Activated T-cell treated with anti-CD3 and anti-CD28 coated beads for 1 hour (primary cell): ENCODE measurements at places on chromosomes 5 and 9.
A peak's percentile ranks its signal among the peaks of the same experiment; 100 is the strongest.

DNA sequence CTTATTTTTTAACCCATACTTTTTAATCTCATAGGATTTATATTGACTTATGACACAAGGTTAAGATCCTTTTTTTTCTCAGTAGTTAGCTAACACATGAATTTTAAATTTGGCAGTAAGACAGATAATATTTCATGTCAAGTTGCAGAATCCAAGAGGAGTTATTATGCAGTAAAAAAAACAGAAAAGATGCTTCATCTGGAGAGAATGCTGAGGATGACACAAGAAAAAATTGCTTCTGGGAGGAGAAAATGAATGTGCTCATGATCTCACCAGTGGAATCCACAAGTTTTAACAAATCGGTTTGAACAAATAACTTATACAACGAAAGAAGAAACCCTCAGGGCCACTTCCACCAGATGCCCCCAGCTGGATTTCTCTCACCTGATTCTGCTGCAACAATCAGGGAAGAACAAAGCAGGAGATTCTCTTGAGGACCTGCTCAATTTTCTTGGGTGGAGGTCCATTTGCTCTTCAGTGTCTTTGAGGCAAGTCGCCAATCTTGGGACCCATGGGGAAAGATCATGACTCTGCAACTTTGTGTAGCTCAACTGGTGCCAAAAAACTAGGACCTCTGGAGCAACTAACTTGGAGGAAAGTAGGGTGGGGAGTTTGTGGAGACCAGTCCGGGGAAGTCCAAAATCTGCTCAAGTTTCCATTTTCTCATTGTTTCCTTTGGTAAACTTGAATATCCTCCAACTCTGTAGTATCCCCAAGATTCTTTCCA is 50.5 kb upstream of the TNFSF15 start:
- DNase-seq = no peak

DNA sequence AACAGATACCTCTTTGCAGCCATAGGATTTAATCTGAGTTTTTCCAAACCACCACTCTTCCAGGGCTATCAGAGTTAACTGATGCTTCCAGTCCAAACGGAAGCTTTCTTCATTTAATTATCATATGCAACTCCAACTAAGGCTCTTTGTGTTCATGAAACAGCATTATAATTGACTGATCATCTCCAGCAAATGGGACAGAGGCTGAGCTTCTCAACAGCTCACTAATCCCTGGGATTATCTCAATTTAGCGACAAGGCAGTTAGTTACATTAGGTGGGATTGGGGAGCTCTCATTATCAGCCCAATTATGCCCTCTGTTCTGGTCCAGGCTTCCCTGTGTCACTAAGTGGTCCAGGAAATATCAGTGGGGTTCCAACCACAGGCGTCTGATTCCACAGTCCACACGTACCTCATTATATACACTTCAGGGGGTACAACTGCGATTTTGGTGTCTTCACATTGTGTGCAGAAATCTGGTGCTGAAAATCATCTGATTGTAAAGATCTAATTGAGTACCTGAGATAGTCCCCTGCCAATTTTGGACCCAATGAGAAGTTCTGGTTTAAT is 313.5 kb upstream of the PANK3 start:
- no peak for DNase-seq

- no peak for DNase-seq
Measured at GRCh38 chr5:133977161-133977787, 8.8 kb upstream of the C5orf15 start.

- DNase-seq = no peak
Measured at GRCh38 chr5:98785244-98785643, 11.8 kb downstream of the RGMB start.

- DNase-seq = no peak
Measured at GRCh38 chr5:142110046-142110531, 1.5 kb downstream of the NDFIP1 start.

GRCh38 chr9:99819123-99819855 is 2.4 kb upstream of the NR4A3 start:
- peak; percentile 89 for DNase-seq

GRCh38 chr5:24767086-24767485 is 122.3 kb upstream of the CDH10 start:
- no peak for DNase-seq

GRCh38 chr9:130999245-130999623 is 9.7 kb upstream of the LAMC3 start:
- DNase-seq = no peak

DNA sequence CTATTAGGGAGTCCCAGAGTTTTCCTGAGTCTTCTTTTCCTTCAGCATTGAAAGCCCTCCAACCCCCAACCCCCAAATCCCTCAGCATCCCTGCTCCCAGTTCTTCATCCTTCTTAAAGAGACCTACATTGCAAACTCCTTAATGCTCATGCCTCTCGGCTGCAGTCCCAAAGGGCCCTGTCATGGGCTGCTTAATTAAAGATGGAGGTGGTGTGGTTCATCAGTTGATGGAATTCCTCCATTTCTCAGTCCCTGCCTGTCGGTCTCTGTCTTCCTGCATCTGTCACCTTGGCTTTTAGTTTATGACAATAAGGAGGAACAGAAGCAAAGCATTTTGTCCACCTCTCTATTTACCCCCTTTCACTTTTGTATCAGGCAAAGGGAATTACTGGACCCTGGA is 2.0 kb downstream of the FOXI1 start:
- DNase-seq = no peak

GRCh38 chr9:73042155-73042554 is 89.3 kb upstream of the ALDH1A1 start:
- DNase-seq = no peak

DNA sequence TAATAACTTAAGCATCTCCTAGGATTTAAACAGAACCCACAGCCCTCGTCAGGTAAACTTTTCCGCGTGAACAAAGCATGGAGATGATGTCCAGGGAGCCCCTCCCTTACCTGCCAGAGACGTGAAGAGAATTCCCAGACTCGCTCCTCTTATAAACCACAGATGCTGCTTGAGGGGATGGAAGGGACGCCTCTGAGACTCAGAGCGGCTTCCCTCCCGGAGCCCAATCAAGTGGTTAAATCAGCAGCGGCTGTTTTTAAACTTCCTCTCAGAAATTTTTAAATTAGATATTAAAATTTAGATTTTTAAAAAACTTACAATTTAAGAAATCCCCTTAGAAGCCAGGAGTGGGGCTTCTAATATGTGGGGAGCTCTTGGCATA is 71.8 kb downstream of the RAPGEF1 start:
- DNase-seq = no peak

- DNase-seq = no peak
Measured at GRCh38 chr5:29984156-29984540, 1209.3 kb upstream of the CDH6 start.

DNA sequence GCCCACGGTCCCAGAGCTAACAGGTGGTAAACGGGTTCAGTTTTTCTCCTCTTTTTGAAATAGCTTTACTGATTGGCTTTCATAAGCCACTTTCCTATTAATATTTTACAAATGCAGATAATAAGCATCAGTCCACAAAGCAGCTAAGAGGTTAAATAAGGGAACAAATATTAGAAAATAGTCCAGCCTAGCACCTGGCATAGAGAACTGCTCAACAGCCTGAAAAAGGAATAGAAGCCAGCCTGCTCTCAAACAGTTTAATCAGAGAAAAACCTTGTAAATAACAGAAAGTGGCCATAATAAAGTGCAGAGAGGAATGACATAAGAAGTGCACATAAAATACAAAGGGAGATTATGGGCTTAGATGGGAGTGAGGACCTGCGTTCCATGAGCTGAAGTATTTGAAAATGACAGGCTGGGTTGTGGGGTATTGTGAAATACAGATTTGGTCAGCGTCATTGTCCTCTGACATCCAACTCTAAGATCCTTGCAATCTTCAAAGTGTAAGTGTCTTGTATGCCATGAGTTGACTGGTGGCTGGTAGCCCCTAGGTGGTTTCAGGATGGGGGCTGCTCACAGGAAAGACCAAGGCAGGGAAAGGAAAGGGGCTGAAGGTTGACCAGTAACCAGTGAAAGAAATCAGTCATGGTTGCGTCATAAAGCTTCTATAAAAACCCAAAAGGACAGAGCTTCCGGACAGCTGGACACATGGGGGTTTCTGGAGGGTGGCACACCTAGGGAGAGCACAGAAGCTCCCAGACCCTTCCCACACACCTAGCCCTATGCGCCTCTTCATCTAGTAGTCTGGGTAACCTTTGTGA is 32.4 kb downstream of the MYO10 start:
- DNase-seq = no peak

DNA sequence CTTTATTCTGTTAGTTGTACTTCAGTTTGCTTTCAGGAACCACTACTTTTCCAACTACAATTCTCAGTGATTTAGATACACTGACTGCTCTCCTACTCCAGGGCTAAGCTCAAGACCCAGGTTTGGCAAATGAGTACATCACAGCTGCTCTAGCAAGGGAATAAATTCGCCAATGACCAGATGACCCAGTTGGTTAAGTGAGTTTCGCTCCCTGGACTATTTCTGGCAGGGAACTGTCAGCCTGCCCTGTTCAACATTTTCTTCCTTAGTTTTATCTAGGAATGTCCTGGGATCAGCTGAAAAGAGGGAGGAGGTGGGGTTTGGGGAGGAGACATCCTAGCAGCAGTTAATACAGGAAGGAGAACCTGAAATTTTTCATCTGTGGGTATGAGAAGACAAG is 6.4 kb upstream of the STARD4 start:
- no peak for DNase-seq

- DNase-seq = no peak
Measured at GRCh38 chr5:123448743-123449142, 25.5 kb upstream of the CEP120 start.

- DNase-seq = no peak
Measured at GRCh38 chr9:91867740-91868139, 82.3 kb downstream of the ROR2 start.

GRCh38 chr5:84080908-84081307 is 303.8 kb downstream of the EDIL3 start:
- no peak for DNase-seq

GRCh38 chr9:70031141-70031545 is 12.5 kb upstream of the MAMDC2 start:
- no peak for DNase-seq

DNA sequence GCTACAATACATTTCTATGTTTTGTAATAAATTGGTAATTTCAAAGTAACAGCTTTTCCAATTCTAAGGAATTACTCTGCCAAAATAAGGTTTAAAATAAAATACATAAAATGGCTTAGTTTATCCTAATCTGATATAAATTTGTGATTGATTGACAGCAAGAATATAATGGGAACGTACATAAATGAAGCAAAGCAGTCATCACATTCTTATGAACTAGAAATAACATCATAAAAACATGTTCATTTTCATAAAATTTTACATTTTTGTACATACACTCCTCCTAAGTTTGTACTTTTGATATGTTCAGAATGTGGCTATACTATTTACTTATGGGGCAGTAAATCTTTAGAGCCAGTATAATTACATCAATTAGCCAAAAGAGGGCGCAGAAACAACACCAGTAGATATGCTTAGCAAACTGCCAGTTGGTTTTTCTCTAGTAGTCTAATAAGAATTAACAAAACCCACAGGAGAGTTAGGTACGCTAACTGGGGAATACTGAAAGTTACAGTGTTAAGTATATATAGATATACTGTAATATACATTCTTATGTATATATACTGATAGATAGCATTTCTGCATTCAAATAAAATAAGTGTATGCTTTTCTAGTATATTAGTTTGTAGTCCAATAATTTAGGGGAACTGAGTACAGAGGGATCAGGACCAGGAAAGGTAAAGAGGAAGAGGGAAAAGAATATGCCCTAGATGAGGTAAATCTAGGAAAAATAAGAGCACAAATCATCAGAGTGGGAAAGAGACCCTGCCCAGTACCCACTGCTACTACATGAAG is 76.8 kb downstream of the ZDHHC21 start:
- no peak for DNase-seq

DNA sequence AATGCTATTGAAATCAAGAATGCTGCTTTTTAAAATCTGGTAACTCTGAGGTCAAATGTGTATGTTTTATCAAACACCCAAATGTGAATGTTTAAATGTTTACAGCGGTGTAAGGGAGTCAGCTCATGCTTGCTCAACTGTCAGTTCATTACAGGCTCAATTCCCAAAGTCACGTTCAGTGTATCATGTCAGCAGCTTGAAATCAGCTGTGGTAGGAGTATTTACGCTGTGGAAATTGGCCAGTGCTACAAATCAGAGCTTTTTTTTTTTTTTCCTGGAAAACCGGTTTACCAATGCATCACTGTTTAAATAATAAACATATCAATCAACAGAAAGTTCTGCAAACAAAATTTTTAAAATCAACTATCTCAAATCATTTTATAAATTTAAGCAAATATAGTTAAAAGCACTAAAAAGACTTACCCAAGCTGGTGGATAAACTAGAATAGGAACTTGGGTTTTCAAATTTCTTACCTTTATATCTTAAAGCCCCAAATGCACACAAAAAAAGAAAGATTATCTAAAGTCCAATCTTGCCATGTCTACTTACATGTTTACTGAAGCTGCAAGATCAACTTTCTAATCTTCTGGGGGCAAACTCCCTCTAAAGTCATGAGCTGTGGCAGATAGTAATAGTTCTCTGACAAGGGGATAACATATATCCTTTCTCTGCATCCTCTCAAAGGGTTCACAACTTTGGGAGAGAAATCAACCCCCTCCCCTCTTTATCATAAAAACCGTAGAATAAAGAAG is 57.6 kb upstream of the GRAMD2B start:
- DNase-seq = no peak

DNA sequence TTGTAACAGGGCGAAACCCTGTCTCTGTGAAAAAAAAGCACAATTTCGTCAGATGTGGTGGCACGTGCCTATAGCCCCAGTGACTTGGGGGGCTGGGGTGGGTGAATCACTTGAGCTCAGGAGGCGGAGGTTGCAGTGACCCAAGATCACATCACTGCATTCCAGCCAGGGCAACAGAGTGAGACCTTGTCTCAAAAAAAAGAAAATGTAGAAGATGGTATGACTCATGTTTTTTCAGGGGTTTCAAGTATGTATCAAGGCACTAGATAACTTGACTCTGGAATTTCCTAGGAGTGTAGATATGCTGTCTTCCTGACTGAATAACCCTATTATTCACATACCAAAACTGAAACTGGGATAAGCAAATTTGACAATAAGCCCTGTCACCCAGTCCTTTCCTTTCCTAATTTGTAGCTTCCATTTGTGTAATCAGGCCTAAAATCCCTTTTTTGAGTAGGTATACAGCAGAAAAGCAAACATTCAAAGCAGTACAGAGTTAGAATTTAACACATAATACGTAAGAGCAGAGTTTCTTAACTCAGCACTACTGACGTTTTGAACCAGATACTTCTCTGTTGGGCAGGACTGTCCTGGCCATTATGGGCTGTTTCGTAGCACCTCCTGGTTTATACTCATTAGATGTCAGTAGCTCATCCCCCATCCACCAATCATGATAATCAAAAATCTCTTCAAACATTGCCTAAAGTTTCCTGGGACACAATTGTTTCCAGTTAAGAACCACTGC is 17.3 kb upstream of the ANKRD18B start:
- no peak for DNase-seq

- no peak for DNase-seq
Measured at GRCh38 chr5:151271336-151271735, 18.4 kb downstream of the GM2A start.

GRCh38 chr9:123063177-123063598 is 29.7 kb downstream of the GPR21 start:
- no peak for DNase-seq

GRCh38 chr5:143908959-143909358 is 97.0 kb downstream of the HMHB1 start:
- no peak for DNase-seq
